ENCODE measurements at places on chromosomes 7 and 10. TPM values are rescaled to one million over a fixed set of nuclear protein-coding genes. Genes with fewer than 3 reads are reported as not detected.

Gene MINPP1
- 27.7 TPM for total RNA-seq

Gene HTR5A
- not detected for total RNA-seq

Gene CYP26C1
- not detected for total RNA-seq

Gene NUDCD3
- 46.4 TPM for total RNA-seq

Gene ZNF107
- 3.2 TPM for total RNA-seq

Gene PPP1R17
- total RNA-seq: not detected

Gene ZNF853
- total RNA-seq: 4.8 TPM

Gene PAOX
- total RNA-seq: 4.4 TPM

Gene GJD4
- total RNA-seq: not detected

Gene KCTD7
- total RNA-seq: 5.7 TPM

Gene INTS1
- 103 TPM for total RNA-seq

Gene CPXM2
- total RNA-seq: 0.45 TPM

Gene DKK1
- 53.1 TPM for total RNA-seq

Gene BRAT1
- total RNA-seq: 31.5 TPM

Gene NEUROG3
- total RNA-seq: not detected

Gene PIK3AP1
- total RNA-seq: not detected

Gene LZTS2
- total RNA-seq: 71.8 TPM

Gene PODXL
- 0.17 TPM for total RNA-seq

Gene HMX2
- total RNA-seq: not detected

Gene PVRIG
- not detected for total RNA-seq

Gene RBP4
- 2.8 TPM for total RNA-seq

Gene CTBP2
- total RNA-seq: 52.6 TPM

Gene TRIM24
- 10.1 TPM for total RNA-seq

Gene PILRA
- total RNA-seq: not detected

Gene LCOR
- 5.2 TPM for total RNA-seq

Gene POLR2J2
- 0.17 TPM for total RNA-seq

Gene KDM7A
- 0.67 TPM for total RNA-seq

Gene SFTPA2
- not detected for total RNA-seq

Gene NKX6-2
- not detected for total RNA-seq

Data from bronchus fibroblast of lung (primary cell).